Pancreas (tissue), 10 donors: ENCODE measurements at places on chromosomes 2 and 18. TPM values are rescaled to one million over a fixed set of nuclear protein-coding genes. Genes with fewer than 3 reads are reported as not detected.

The AGFG1 gene
- total RNA-seq: 18.0 TPM

DNA sequence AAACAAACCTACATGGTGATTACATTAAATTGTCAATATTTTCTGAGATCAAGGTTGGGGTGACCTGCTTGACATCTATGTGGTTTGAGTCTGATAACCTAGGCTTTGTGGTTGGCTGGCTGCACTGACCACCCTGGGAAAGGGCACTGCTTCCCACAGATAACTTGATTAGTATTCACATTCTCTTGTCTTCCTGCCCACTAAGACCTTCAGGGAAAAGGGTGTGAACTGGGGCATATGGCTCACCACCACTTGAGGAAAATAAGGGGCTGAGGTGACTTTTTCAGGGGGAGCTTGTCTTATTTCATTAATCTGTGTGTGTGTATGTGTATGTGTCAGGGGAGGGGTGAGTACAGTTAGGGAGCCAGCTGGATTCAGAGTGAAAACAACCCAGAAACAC lies 1.5 kb downstream of the SMYD1 start:
- no peak for DNase-seq

DNA sequence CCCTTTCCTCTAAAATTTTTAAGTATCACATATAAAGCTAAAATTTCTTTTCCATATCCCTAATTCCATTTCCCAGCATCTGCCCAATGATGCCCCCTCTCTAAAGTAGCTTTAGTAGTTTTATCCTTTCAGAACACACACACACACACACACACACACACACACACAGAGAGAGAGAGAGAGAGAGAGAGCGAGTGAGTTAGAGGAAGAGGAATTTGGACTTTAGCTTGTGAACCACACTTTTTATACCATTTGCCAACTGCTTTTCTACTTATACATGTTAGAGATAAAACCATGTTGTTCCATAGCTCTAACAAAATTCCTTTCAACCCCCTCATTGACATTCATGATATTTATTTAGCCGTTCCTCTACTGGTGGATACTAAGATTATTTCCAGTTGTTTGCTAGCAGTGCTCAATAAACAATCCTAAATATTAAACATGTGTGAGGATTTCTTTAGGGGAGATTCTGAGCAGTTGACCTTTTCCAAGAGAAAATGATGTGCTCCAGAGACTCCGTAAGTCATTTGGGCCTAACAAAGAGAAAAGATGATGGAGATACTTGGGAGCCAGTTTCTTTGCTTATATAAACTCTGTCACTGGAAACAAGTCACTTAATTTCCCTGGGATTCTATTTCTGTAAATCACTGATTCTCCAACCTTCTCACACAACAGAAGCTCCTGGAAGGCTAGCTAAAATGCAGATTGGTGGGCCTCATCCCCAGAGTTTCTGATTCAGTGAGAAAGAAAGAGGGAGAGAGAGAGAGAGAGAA lies 229.7 kb upstream of the SP5 start:
- no peak for DNase-seq

DNA sequence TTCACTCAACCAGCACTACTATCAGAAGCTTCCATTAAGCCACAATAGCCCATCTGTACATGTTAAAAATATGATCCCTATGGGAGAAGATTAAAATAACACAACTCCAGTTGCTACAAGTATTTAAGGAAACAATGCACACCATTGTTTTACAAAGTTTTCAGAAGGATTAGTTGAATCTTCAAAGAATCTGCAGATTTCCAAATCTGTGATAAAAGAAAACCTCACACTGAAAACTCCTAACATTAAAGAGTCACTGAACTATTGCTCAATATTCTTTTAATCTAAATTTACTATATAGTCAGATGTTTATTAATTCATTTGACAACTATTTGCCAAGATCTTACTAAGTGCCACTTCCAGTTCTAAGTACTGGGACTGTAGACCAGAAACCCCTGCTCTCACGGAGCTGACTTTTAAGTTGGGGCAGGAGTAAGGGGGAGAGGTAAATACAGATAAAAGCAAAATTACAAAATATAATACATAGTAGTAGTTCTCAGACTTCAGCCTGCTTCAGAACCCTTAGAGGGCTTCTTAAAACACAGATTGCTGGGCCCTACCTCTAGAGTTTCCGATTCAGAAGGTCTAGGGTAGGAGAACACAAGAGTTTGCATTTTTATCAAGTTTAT lies 94.4 kb downstream of the STK39 start:
- DNase-seq: no peak

DNA sequence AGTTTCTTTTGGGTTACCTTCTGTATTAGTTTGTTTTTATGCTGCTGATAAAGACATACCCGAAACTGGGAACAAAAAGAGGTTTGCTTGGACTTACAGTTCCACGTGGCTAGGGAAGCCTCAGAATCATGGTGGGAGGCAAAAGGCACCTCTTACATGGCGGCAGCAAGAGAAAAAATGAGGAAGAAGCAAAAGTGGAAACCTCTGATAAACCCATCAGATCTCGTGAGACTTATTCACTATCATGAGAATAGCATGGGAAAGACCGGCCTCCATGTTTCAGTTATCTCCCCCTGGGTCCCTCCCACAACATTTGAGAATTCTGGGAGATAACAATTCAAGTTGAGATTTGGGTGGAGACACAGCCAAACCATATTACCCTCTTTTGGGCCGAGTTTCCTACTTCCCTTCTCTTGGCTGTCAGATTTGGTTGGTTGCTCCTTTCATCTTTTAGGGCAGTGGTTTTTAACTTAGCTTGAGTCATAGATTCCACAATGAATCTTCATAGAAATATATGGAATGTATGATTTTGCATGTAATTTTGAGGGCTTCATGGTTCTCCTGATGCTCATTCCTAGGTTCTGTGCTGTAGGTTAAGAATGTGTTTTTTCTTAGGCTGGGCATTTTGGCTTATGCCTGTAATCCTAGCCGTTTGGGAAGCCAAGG lies 44.2 kb downstream of the CEP192 start:
- no peak for DNase-seq
